ENCODE measurements at places on chromosomes 11 and 22.

GRCh38 chr11:72824020-72824419 is 9.8 kb downstream of the ATG16L2 start:
- peaks cover 2% of the 10 kb centered on the region for H3K36me3 ChIP-seq
- peaks cover 9% of the 10 kb centered on the region for H3K4me1 ChIP-seq
- no peaks in the 10 kb centered on the region for H3K27me3 ChIP-seq
- DNase-seq = no peak
- H3K4me3 ChIP-seq = no peak overlapping the region

DNA sequence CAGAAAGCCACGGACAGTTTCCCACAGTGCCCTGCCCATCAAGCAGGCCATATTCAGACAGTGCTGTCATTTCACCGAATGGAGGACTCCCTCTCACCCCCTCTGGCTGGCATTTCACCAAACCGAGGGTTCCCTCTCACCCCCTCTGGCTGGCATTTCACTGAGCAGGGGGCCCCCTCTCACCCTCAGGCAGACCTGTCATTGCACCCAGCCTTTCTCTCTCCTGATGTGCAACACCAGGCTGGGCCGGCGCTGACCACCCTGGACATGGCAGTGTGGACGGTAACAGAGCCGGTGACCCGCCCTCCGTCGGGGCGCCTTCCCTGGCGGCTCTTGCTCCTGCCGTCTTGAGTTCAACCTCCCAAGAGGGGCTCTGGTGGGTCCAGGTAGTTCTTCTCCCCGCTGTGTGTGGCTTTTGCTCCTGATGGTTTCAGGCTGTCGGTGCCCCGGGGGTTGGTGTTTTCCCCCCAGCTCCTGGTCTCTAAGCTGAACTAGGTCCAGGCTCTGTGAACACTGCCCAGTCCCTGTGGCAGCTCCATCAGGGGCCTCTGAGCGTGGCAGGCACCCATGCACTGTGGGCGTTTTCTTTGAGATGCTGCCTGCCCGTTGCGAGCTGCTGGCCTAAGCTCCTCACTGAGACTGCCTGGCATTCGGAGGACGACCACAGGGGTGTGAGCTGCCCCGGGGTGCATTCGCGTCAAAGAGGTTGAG is 46.9 kb downstream of the SMIM38 start:
- no peak overlapping the region for H3K4me3 ChIP-seq
- H3K36me3 ChIP-seq = no peaks in the 10 kb centered on the region
- no peak for DNase-seq
- H3K4me1 ChIP-seq = peaks cover 11% of the 10 kb centered on the region
- no peak overlapping the region for H3K27ac ChIP-seq

DNA sequence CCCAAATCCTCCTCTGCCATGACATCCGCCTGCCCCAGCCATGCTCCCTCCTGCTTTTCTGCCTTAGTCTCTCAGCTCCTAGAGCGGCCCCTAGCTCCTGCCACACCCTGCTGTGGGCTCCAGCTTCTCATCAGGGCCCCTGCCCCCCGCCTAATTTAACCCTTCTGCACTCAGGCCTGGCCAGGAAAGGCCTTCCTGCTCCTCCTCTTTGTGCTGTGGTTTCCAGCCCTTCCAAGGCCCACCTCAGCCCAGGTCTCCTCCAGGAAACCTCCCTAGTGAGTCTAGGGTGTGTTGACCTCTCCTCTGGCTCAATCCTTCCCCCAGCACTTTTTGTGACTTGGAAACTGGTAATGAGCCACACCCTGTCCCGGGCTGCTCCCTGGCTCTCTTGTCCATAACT is 11.3 kb downstream of the PTPN5 start:
- peak overlapping the region; percentile 14 for H3K27ac ChIP-seq
- DNase-seq = no peak
- H3K36me3 ChIP-seq = no peaks in the 10 kb centered on the region
- H3K4me3 ChIP-seq = no peak overlapping the region
- H3K4me1 ChIP-seq = no peaks in the 10 kb centered on the region

- no peak for DNase-seq
- no peaks in the 10 kb centered on the region for H3K27me3 ChIP-seq
- no peak overlapping the region for H3K27ac ChIP-seq
- no peak overlapping the region for H3K4me3 ChIP-seq
- H3K36me3 ChIP-seq = no peaks in the 10 kb centered on the region
These were observed 93.2 kb upstream of the FAT3 start for GRCh38 chr11:92131289-92131865.

DNA sequence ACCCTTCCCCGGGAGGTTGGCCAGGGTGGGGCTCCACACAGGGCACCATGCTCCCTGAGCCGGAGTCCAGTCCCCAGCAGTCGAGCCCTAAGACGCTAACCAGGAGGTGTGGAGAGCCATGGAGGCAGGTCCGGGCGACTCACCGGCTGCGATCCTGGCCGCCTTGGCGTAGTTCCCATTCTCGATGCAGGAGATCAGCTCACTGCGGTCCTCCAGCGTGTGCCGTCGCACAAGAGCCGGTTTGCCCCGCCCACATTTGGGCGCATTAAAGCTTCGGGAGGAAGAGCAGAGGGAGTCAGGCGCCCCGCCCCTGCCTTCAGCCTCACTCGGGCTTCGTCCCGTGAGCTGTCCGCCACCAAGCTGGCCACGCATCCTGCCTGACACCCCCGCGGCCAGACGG is 50.8 kb downstream of the BRD1 start:
- H3K36me3 ChIP-seq = peaks cover 20% of the 10 kb centered on the region
- no peaks in the 10 kb centered on the region for H3K4me1 ChIP-seq
- no peak for DNase-seq
- H3K27ac ChIP-seq = no peak overlapping the region
- H3K4me3 ChIP-seq = no peak overlapping the region

GRCh38 chr11:85732965-85733364 is 47.0 kb upstream of the CCDC89 start:
- no peaks in the 10 kb centered on the region for H3K27me3 ChIP-seq
- H3K4me3 ChIP-seq = no peak overlapping the region
- H3K4me1 ChIP-seq = peaks cover 22% of the 10 kb centered on the region
- DNase-seq = no peak
- H3K36me3 ChIP-seq = no peaks in the 10 kb centered on the region

DNA sequence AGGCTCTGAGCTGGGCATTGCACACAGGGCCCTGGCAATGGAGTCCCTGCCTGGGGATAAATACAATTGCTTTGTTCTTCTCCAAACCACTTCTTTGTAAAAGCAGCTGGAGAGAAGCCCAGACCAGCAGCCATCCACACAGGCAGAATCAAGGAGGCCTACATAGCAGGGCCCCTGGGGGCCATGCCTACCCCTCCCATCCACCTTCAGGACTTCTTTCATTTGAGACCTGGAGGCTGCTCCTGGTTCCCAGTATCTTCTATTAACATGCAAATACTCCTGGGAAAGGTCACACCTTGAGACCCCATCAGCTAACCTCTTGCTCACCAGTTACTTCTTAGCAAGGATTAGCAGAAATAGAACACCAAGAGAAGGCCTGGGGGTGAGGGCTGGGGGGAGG is 511.1 kb downstream of the SOX6 start:
- H3K27ac ChIP-seq = no peak overlapping the region
- H3K27me3 ChIP-seq = no peaks in the 10 kb centered on the region
- peaks cover 19% of the 10 kb centered on the region for H3K4me1 ChIP-seq
- H3K36me3 ChIP-seq = no peaks in the 10 kb centered on the region
- H3K4me3 ChIP-seq = no peak overlapping the region

DNA sequence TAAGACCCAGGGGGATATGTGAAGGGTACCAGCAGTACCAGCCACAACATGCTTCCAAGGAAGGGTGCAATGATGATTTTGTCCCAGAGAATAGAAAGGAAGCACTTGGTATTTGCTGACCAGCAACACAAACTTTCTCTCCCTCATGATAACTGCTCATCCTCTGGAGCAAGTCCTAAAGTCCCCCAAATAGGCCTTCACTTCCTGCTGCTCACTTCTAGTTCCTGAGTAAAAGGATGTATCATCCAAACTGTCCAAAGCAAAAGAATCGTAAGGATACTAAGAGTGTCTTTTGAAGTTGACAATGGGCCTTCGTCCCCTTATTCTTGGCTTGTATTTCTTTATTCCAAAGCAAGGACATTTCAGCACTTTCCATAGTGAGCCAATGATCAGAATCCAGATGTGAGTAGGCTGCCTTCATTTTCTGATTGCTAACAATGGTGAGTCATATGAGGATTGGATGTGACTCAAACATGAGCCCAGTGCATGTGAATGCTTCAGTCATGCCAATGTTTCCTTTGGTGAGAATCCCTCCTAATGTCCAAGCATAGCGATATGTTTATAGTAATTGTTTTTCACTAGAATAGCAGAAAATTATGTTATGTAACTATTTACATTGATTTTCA is 243.4 kb upstream of the POU2AF2 start:
- H3K4me3 ChIP-seq = no peak overlapping the region
- no peak for DNase-seq

- H3K27me3 ChIP-seq = peaks cover 5% of the 10 kb centered on the region
- H3K27ac ChIP-seq = no peak overlapping the region
- H3K36me3 ChIP-seq = no peaks in the 10 kb centered on the region
- no peak overlapping the region for H3K4me3 ChIP-seq
- no peaks in the 10 kb centered on the region for H3K4me1 ChIP-seq
These were observed 41.3 kb upstream of the POU2AF2 start for GRCh38 chr11:111204211-111204610.

GRCh38 chr22:46150655-46151477 is 540 bp downstream of the PPARA start:
- peaks cover 10% of the 10 kb centered on the region for H3K4me1 ChIP-seq
- peaks cover 5% of the 10 kb centered on the region for H3K36me3 ChIP-seq
- no peak overlapping the region for H3K27ac ChIP-seq
- DNase-seq = no peak
- H3K4me3 ChIP-seq = peak overlapping the region; percentile 71

DNA sequence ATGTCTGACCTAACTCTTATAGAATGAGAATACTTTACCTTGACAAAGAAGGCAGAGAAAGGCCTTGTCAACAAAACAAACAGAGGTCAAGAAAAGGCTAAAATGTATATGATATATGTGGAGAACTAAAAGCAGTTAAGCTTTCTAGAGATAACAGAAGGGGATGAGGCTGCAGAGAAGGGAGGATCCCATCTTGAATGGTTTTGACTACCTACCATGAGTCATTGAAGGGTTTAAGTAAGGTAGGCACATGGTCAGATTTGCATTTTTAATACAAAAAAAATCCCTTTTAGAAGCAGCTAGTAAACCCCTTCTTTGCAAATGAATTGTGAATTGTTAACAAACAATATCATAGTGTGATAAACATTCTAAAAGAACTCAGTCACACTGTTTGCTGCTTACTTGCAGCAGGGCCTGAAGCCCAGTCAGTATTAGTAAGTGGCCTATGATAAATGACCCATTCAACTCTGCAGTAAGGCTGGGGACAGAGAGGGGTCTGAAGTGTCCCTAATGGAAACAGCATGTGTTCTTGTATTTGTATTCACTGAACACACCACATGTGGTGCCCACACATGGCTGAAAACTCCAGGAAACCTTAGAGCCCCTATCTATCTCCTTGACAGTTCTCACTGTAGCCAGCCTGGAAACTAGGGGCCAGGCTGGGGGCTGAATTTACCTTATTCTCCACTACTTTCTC is 328.8 kb upstream of the PITPNB start:
- H3K27ac ChIP-seq = peak overlapping the region; percentile 94
- no peak overlapping the region for H3K4me3 ChIP-seq
- no peaks in the 10 kb centered on the region for H3K36me3 ChIP-seq
- no peaks in the 10 kb centered on the region for H3K27me3 ChIP-seq
- peaks cover 71% of the 10 kb centered on the region for H3K4me1 ChIP-seq
- no peak for DNase-seq

- peaks cover 28% of the 10 kb centered on the region for H3K4me1 ChIP-seq
- no peak overlapping the region for H3K4me3 ChIP-seq
- H3K27ac ChIP-seq = no peak overlapping the region
- H3K27me3 ChIP-seq = no peaks in the 10 kb centered on the region
- DNase-seq = no peak
- H3K36me3 ChIP-seq = no peaks in the 10 kb centered on the region
These were observed 59.9 kb downstream of the PAK1 start for GRCh38 chr11:77413850-77414460.

GRCh38 chr11:61133956-61134662 is 27.1 kb downstream of the VPS37C start:
- no peak for DNase-seq
- no peak overlapping the region for H3K4me3 ChIP-seq
- H3K36me3 ChIP-seq = peaks cover 6% of the 10 kb centered on the region
- no peak overlapping the region for H3K27ac ChIP-seq
- H3K27me3 ChIP-seq = no peaks in the 10 kb centered on the region

DNA sequence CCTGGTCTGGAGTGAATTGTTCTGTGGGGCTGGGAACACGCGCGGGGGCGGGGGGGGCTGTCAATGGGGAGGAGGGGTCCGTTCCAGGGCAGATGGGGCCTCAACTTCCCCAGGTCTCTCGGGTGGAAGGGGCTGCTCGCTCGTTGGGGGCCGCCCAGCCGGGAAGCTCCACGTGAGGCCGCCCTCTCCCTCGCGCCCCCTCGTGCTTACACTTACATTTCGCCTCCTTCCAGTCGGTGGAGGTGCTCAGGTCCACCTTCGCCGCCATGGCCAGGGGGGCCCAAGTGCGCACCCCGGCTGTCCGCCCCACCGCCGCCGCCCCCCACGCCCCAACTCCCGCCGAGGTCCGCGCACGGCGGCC is 452 bp downstream of the MACROD1 start:
- no peaks in the 10 kb centered on the region for H3K27me3 ChIP-seq
- H3K4me1 ChIP-seq = peaks cover 10% of the 10 kb centered on the region
- DNase-seq = no peak
- peaks cover 2% of the 10 kb centered on the region for H3K36me3 ChIP-seq

- no peak overlapping the region for H3K27ac ChIP-seq
- no peak for DNase-seq
- peaks cover 7% of the 10 kb centered on the region for H3K36me3 ChIP-seq
These were observed 908 bp downstream of the PPME1 start for GRCh38 chr11:74171997-74172396.

- H3K4me1 ChIP-seq = no peaks in the 10 kb centered on the region
- DNase-seq = no peak
- no peaks in the 10 kb centered on the region for H3K27me3 ChIP-seq
- H3K4me3 ChIP-seq = no peak overlapping the region
These were observed 28.4 kb downstream of the ZNF143 start for GRCh38 chr11:9489080-9489765.

DNA sequence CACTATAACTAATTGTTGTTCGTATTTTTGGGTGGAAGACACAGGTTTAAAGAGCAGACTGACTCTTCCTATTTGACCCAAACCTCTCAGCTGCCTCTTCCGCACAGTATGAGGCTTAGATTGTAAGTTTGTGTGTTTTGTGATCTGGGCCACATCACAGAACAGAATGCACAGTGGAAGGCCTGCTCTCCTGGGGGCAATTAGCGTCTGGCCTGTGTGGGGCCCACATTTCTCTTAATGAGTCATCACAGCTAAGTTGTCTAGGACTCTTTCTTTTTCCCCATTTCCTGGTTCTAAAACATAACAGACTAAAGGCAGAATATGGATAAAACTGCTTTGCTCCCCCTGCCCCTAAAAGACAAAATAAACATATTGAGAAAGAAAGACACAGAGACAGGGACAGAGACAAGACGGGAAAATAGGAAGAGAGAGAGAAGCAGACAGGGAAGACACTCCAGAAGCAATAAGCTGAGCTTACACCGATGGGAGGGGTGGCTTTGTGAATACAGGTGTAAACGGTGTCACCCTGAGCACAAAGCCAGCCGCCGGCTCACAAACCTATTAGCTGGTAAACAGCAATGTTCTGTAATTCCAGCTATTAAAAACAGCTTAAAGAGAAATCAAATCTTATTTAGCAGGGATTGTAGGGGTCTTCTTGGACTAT is 127.4 kb upstream of the OPCML start:
- H3K27ac ChIP-seq = no peak overlapping the region
- no peak overlapping the region for H3K4me3 ChIP-seq
- DNase-seq = no peak
- H3K36me3 ChIP-seq = no peaks in the 10 kb centered on the region
- peaks cover 32% of the 10 kb centered on the region for H3K27me3 ChIP-seq

- no peaks in the 10 kb centered on the region for H3K27me3 ChIP-seq
- DNase-seq = no peak
- H3K4me1 ChIP-seq = peaks cover 13% of the 10 kb centered on the region
- H3K36me3 ChIP-seq = peaks cover 6% of the 10 kb centered on the region
- no peak overlapping the region for H3K4me3 ChIP-seq
These were observed 6.5 kb upstream of the MFNG start for GRCh38 chr22:37492428-37493344.

Measured in mesothelial cell of epicardium (in vitro differentiated cells).